Left lung (tissue), 14 donors: ENCODE measurements at places on chromosomes 2 and 18. TPM values are rescaled to one million over a fixed set of nuclear protein-coding genes. Genes with fewer than 3 reads are reported as not detected.

Gene CHRNA1
- 0.24 TPM for polyA plus RNA-seq

Gene ANO7
- polyA plus RNA-seq: 2.8 TPM

Gene PLCD4
- polyA plus RNA-seq: 13.5 TPM

Gene STARD6
- polyA plus RNA-seq: not detected

Gene ATP8B1
- polyA plus RNA-seq: 17.7 TPM

DNA sequence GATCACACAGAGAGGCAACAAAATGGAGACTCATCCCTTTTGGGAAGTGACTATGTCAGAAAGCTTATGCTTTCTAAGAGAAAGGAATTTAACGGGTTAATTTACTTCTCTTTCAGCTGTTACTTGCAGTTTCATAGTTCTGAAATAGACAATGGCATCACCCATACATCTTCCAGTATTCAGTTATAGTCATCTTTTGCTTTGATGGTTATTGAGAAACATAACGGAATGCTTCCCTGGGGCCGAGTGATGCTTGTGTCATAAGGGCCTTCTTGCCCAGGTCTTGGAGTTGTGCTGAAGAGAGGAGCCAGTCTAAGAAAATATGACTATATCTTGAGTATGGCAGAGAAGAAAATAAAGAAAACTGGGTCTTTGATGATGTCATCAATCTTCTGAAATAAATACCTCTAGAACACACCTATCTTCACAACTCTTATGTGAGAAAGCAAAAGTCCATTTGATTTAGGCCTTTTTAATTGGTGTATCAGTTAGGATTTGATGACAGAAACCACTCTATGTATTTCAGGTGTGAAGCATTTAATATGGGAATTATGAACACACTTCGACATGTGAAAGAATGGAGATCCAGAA is 328.2 kb downstream of the LRRTM4 start:
- no peak for DNase-seq

GRCh38 chr2:68812251-68812650 is 58.9 kb downstream of the BMP10 start:
- no peak for DNase-seq

DNA sequence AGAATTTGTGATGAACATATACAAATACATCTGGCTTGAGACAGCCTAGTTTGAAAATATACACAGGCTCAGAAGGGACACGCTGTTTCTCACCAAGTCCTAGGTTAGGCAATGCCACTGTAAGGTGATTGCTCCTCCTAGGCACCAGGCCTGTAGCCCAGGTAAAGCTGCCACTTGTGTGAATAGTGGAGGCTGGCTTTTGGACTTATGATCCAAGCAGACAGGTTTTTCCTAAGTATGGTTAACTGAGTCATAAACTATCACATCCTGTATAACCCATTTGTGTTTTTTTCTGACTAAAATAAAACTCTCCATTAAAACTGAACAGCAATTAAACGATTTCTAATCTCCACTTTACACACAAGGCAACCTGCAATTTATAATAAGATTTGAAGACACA is 81.0 kb downstream of the SEMA4F start:
- no peak for DNase-seq

DNA sequence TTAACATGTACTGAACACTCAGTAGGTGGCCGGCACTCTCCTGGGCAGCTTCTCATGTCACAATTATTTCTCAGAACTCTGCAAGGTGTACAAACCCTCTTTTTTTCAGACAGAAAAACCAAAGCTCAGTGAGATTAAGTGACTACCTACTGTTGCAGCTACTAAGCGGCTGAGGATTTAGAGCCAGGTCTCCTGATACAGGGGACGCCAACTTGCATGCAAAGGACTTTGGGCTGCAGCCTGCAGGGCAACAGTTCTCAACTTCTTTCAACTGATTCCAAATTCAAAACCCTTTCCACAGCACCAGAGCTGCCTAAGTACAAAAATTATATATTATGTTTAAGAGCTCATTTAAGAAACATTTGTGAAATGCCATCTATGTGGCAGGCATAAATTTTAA is 177.6 kb downstream of the SUCLG1 start:
- DNase-seq: no peak

DNA sequence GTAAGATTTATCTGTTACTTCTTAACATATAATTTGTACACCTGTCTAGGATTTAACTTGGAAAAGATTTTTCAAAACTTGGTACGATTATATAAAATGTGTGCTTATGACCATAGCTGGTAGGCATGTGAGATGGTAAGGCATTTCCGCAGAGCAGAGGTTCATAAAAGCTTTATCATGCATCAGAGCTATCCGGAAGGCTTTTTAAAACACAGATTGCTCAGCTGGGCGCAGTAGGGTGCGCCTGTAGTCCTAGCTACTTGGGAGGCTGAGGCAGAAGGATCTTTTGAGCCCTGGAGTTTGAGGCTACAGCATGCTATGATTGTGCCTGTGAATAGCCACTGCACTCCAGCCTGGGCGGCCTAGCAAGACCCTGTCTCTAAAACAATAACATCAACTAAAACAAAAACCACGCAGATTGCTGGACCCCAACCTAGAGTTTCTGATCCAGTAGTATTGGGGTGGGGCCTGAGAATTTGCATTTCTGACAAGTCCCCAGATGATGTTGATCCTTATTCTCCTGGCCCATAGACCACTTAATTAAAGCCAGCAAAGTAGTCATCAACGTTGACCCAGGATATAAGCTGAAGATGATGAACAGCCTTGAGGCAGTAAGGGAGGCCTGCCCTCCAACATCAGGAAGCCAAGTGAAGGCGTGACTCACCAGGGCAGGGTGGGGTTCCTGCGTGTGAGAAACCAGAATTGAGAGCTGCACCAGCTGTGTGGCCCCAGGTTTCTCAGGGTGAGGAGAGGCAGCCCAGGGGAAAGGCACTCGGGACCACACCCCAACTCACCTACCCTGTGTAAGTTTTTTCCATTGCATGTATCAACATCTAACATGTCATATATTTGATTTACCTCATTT is 21.6 kb upstream of the SLC20A1 start:
- DNase-seq: no peak

- no peak for DNase-seq
These were observed 168.4 kb downstream of the LOXHD1 start for GRCh38 chr18:46488471-46489213.

- DNase-seq: no peak
These were observed 145.6 kb downstream of the FAM161A start for GRCh38 chr2:61707984-61708852.
